ENCODE measurements at places on chromosomes 4 and X.

- no peak for DNase-seq
Measured at GRCh38 chr4:189773909-189774308, 166.8 kb upstream of the FRG1 start.

GRCh38 chrX:70026851-70027200 lies 22.9 kb downstream of the AWAT2 start:
- no peak for DNase-seq

DNA sequence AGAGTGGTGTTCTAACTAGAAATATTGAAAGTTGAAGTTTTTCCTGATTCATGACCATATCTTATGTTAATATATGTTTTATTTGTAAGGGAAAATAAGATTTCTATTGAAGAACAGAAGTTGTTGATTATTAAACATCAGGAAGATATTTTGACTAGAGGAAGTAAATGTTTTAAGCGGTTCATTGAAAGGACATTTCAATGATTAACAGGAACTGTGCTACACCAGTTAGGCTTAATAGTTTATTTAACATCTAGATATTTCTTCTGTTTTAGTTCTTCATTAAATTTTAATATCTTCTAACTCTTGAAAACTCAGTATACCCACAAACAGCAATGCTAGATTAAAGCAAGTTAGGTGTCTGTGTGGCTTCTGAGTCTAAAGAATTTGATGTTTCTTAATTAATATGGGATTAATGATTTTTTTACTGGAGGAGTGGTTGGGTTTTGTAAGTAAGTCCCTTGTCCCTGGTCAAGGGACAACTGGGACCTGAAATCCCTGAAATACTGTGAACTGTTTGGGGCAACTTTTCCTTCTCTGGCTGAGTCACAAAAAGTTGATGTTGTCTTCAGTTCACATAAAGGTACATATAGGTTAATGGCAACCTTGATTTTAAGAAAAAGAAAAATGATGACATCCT lies 42.9 kb upstream of the CYP4V2 start:
- DNase-seq = no peak

- DNase-seq = no peak
Measured at GRCh38 chrX:10356979-10357378, 200.2 kb downstream of the CLCN4 start.

DNA sequence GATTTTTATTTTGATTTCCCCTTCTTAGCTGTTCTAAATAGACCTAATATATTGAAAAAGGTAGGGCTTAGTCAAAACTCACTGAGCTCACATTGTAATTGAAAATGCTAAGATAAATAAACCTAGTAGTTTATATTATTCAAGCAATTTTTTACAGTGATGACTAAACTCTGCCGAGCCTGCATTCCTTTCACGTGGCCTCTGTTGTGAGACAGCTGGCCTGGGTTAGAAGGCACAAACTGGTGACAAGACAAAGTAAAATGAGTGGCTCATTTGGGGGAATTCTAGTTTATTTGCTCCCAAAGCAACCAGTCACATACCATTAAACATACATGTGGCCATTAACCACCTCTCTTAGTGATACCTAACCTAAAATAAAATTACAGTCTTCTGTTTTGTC lies 169.4 kb upstream of the TEX13C start:
- no peak for DNase-seq

GRCh38 chr4:40886931-40887763 lies 137.4 kb downstream of the NSUN7 start:
- no peak for DNase-seq

DNA sequence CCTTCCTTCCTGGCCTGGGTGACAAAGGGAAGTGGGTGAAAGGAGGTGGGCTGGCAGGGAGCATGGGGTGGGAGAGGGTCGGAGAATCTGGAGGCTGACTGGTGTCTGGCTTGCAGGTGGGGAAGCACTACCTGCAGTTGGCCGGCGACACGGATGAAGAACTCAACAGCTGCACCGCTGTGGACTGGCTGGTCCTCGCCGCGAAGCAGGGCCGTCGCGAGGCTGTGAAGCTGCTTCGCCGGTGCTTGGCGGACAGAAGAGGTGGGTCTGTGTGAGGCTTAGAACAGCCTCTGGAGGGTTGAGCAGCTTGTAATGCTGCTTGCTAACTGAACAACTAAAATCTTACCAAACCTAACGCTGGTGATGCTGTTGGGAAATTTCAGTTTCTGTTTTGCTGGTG lies 19.2 kb downstream of the WFS1 start:
- DNase-seq = no peak

- peak; percentile 48 for DNase-seq
Measured at GRCh38 chr4:61984260-61984909, 784.3 kb downstream of the ADGRL3 start.

DNA sequence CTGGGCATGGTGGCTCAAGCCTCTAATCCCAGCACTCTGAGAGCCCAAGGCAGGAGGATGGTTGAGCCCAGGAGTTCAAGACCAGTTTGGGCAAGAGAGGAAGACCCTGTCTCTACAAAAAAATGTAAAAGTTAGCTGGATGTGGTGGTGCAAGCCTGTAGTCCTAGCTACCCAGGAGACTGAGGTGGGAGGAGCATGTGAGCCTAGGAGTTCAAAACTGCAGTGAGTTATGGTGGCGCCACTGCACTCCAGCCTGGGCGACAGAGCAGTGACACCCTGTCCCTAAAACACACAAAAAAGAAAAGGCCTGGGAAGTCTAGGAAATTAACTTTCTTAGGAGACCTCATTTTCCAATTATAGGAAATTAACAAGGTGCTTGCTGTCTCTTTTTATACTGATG lies 76.8 kb downstream of the JAKMIP1 start:
- DNase-seq = no peak

GRCh38 chr4:88919056-88919455 lies 137.9 kb downstream of the FAM13A start:
- DNase-seq = no peak

- DNase-seq = no peak
Measured at GRCh38 chr4:142817442-142817841, 28.7 kb downstream of the INPP4B start.

- no peak for DNase-seq
Measured at GRCh38 chr4:179372242-179372641, 1930.0 kb upstream of the AGA start.

DNA sequence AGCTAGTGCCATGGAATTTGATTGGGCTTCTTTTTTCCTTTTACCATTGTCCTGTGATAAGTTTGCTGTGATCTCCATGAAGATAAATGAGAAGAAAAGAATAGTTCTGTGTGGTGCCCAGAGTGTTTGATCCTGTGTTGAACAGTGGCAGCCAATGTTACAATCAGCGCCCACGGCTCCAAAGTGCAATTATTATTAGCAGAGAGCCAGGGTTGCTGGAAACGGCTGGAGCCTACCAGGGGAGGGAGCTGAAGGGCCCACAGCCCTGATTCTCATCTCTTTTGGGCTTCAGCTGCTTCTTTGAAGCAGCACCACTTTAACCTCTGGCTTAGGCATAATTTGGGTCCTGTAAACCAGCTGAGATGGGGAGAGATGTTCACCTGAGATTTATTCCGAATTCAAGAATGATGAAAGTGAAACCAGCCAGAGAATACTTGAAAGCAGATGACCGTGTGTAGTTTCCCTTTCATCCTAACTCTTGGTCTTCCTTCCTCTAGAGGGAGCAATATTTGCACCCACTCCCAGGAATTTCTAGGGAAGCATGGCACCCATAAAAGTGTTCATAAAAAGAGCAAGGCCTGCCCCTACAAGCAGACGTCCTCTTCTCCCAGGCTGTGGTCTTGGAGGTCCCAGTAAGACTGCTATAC lies 298.3 kb downstream of the EVC2 start:
- DNase-seq = no peak

DNA sequence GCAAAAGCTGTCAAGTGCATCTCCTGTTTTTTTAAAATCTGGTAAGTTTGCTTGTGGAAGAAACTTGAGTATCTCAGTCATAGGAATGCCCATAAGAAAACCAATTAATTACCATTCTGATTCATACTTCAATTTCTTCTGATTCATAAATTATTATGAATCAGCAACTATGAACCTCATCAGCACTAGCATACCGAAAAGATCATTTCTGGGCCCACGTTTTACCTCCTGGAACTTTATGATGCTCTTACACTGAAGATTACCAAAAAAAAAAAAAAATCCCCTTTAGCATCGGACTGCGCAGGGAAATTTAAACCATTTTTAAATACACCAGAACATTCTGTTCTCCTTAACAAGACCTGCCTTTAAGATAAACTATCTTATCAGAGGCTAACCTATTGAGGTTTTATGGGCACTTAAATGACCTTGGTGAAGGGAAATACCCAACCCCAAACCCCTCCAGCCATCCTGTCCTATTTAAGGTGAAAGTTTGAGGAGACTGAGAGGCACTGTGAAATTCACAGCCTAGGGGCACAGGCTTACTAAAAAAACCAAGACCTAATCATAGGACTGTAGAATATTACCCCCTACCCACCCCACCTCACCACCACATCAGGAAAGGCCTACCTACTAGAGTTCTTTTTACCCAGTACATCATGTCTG lies 38.2 kb upstream of the ABCG2 start:
- no peak for DNase-seq

DNA sequence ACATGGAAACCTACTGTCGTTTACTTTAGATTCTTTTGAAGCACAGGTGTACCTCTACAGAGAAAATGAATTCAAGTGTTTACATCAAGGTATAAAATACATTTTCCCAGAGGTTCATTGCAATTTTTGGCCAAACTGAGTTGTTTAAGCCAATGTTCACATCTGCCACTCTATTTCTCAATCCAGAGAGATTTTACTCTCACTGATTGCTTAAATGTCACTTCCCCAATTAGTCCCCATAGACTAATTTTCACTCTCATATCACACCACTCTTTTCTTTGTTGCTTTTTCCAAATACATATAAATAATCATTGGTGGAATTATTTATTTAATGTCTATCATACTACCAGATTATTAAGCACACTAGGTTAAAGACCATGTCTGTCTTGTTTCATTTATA lies 271.8 kb downstream of the PPP3CA start:
- DNase-seq = no peak

- DNase-seq = no peak
Measured at GRCh38 chrX:40056420-40056819, 41.3 kb downstream of the BCOR start.

DNA sequence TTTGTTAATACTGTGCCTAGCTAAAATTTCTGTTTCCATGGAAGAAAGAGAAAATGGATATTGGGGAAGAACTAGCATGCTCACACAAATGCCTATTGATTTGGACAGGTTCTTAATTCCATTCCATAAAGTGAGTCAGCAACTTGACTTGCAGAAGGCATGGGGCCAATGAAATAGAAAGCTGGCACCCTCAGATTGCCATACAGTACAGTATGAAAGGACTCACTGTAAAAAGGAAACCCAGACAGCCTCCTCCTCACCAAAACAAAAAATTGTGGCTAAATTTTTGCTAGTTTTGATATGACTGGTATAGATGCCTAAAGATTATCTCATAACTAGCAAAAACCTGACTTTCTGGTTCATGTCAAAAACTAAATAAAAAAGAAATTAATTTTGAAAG lies 11.2 kb upstream of the TAB3 start:
- no peak for DNase-seq

- DNase-seq = no peak
Measured at GRCh38 chrX:131187206-131187605, 101.9 kb downstream of the IGSF1 start.

DNA sequence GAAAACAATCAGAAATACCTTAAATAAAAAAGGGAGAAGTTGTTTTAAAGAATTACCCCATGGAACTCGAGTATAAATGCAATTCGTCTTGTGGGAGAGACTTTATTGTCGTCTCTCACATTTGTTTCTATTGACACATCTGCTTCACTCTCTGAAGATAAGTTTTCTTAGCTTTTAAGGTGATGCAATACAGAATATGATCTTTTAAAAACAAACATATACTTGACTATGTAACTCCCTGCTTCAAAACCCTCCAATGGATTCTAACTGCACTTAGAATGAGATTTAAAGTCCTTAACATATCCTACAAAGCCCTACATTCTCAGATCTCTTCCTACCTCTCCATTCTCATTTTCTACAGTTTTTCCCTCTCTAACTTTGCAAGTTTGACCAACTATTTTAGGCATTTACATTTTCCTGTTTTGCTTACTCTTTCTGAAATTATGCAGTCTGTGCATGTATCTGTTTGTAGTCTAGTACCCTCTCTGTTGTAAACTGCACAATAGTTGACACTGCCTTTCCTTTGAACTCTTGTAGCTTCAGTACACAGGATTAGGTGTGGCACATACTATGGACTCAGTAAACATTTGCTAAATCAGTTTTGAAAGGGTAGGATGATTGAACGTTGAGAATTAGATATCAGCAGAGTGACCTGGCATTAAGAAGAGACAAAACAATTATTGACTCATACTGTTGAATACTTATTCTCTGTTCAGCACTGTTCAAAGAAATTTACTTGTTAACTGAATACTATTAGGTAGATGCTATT lies 59.8 kb downstream of the AGTR2 start:
- DNase-seq = no peak

GRCh38 chrX:112967903-112968302 lies 127.3 kb upstream of the AMOT start:
- no peak for DNase-seq

- DNase-seq = no peak
Measured at GRCh38 chr4:174135530-174135929, 147.9 kb downstream of the FBXO8 start.

DNA sequence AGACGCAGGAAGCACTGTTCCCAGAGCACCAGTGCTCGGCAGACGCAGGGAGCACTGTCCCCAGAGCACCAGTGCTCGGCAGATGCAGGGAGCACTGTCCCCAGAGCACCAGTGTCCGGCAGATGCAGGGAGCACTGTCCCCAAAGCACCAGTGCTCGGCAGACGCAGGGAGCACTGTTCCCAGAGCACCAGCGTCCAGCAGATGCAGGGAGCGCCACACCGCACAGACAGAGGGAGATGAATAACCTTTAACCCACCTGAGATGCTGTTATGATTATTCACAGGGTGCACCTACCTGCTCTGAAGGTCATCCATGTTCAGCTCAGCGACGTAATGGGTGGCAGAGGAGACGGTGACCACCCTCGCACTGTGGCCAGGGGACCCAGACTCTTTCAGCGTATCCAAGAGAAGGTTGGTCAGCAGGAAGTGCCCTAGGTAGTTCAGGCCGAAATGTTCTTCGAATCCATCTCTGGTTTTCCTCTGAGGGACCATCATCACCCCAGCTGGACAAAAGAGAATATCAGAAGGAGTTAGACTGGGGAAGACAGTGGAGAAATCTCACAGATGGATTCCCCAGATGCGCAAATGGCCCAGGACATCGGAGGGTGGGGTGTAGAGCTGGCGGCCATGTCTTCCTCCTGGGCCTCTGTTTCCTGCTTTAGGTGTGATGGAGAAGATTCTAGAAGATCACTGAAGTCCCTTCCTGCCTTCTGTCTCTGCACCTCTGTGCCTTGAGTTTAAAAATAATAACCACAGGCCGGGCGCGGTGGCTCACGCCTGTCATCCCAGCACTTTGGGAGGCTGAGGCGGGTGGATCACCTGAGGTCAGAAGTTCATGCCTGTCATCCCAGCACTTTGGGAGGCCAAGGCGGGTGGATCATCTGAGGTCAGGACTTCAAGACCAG lies 234.1 kb downstream of the DHRSX start:
- no peak for DNase-seq

- DNase-seq = no peak
Measured at GRCh38 chrX:111103246-111103645, 7.3 kb downstream of the PAK3 start.

All from H9 (cell line).